ENCODE measurements at places on chromosomes 11 and 22.

- no peak for DNase-seq
These were observed 262.6 kb downstream of the BUD13 start for GRCh38 chr11:116510166-116510565.

DNA sequence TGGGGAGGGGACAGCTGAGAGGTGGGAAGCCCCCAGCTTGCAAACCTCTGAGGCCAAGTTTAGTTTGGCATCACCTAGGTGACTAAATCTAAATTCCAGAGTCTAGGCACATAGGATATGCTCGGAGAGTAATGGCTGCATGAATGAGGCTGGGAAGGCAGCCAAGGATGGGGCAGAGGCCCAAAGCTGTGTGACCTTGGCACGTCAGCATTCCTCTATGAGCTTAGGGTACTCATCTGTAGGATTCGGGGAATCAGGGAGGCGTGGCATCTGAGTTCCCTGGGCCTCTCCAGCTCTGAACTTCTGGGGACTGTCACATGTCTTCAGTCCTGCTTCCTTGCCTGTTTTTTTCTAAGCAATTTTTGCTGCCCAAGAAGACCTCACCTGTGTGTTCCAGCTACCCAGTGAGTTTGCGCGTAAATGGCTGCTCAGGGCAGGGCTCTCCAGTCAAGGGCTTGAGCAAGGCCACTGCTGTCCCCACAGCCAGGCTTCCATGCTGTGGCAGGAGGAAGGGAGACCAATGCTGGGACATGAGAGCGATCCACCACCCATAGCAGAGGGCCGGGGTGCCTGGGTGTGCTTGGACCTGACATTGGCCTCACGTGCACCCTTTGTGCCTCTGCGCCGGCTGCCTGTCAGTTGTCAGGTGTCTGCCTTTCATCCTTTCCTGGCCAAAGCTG lies 13.9 kb downstream of the DAGLA start:
- DNase-seq = peak; percentile 64

GRCh38 chr11:20617346-20618005 lies 18.1 kb downstream of the SLC6A5 start:
- no peak for DNase-seq

GRCh38 chr11:44817207-44817949 lies 90.6 kb downstream of the TSPAN18 start:
- no peak for DNase-seq

- no peak for DNase-seq
These were observed 18.3 kb downstream of the DNAL4 start for GRCh38 chr22:38775656-38776055.

- DNase-seq = no peak
These were observed 15.3 kb downstream of the TAB1 start for GRCh38 chr22:39414886-39415285.

GRCh38 chr22:44245438-44245837 lies 64.7 kb downstream of the PARVG start:
- DNase-seq = no peak

DNA sequence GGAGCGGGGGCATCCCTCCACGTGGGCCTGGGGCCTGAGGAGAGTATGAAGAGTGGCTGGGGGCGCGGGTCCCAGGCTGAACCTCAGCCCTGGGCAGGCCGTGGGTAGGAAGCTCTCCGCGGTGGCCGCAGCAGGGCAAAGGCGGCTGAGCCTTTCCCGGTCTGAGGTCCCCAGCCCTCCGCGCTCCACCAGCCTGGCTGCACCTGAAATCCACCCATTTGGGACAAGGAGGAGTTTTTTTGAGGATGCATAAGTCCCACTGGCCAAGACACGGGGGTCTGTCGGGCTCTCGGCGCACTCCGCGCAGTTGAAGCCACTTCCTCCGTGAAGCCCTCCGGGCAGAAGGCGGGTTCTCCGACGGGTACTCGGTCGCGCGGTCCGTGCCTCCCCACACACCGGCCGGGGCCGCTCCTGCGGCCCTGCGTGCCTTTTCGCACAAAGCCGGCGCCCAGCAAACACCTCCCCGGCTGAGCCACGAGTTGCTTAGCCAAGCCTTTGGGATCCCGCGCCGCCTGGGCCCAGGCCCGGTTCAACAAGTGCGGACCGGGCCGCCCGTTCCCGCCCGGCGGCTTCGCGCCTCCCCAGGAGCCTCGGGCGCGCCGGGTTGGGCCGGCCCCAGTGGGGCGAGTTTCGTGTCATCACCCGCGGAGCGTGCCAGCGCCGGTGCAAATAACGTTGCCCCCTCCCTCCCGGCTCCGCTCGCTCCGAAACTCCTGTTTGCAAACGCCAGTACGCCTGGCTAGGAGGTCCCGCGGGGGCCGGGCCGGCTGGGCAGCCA lies 666 bp upstream of the OVOL1 start:
- DNase-seq = no peak

- peak; percentile 34 for DNase-seq
These were observed 176.7 kb upstream of the NCAM1 start for GRCh38 chr11:112784323-112785073.

- DNase-seq = no peak
These were observed 60.7 kb upstream of the CREB3L1 start for GRCh38 chr11:46216765-46217089.

- DNase-seq = no peak
These were observed 562 bp downstream of the FOLR3 start for GRCh38 chr11:72135891-72136683.

- no peak for DNase-seq
These were observed 1.2 kb upstream of the DRG1 start for GRCh38 chr22:31398231-31398630.

DNA sequence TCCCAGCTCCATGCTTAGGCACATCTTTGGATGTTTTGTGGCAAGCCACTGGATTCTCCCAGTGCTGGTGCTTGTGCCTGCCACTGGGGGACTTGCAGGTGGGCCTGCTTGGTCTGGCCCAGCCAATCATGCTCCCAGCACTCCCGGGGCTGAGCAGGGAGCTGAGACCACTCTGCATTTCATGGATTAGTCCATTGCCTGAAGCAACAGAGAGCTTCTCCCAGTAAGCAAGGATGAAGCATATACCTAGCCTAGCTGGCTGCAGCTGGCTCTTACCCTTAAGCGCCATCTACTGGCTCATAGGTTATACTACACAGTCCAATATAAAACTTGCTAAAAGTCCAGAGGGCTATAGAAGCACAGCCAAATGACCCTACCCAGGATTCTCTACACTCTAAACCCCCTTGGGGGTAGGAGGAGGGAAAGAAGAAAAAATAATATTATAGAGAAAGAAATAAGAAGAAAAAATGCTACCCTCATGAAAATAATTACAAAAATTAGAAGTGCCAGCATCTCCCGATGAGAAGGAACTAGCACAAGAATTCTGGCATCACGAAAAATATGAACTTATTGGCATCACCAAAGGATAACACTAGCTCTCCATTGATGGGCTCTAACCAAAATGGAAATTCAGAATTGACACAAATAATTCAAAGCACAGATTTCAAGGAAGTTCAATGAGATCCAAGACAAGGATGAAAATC lies 275.3 kb downstream of the C11orf87 start:
- DNase-seq = peak; percentile 5

DNA sequence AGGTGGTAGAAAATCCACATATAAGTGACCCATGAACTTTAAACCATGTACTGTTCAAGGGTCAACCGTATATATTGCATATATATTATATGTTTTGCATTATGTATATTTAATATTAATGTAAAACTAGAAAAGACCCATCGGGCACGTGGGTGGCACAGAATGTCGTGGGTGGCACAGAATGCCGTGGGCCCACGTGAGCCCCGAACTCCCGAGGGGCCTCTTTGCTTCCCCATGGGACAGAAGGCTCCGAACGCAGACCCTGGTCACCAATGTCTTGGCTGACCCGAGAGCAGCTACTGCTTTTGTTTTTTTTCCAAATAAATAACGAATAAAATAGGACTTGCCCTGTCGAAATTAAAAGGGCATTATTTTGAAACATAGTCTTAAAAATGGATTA lies 415.4 kb downstream of the BRD1 start:
- DNase-seq = no peak

GRCh38 chr11:17153757-17154156 lies 54.0 kb downstream of the PIK3C2A start:
- DNase-seq = no peak

GRCh38 chr11:68430801-68431200 lies 29.8 kb upstream of the PPP6R3 start:
- DNase-seq = no peak

DNA sequence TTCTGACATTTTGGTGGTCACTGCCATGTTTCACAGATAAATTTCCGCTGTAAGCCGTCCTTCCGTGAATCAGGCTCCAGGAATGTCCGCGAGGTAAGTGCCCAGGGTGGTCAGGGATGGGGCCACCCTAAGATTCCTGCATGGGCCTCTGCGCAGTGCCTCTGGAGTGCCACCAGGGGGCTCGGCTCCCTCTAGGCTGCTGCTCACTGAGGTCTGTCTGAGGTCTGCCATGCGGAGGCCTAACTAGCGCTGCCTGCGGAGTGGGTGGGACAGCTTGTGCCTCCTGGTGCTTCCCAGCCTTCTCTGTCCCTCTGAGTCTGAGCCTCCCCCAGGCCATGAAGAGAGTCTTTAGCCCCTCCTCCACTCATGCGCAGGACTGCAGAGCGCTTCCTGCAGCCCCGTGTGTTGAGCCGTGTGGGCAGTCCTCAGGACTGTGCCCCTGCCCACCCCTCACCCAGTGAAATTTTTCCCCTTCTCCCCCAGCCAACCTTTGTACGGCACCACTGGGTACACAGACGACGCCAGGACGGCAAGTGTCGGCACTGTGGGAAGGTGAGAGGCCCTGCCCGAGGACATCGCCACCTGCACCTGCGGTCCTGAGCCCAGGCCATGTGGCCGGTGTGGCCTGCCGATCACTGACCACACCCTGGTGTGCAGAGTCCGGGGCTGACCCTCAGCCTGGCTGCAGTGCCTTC lies 11.9 kb upstream of the MDK start:
- DNase-seq = no peak

DNA sequence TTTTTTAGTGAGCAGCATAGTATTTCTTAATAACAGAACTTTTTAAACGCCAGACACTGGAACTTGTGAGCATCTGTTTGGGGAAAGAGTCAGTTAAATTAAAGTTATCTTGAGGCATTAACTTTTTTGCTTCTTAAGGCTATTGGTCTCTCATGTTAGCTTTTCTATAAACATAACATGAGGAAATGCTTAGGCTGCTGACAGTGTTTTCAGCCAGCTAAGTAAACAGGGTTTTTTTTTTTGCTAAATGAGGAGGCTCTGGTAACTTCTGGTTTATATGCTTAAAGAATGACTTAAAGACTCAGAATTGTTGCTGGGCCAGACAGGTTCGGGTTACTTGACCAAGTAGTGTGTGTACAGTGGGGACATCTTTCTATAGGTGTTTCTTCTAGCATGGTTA lies 95.8 kb upstream of the ALKBH3 start:
- no peak for DNase-seq

GRCh38 chr11:9148035-9148434 lies 56.6 kb upstream of the SCUBE2 start:
- no peak for DNase-seq

GRCh38 chr11:57979532-57980079 lies 44.1 kb upstream of the OR9Q1 start:
- peak; percentile 7 for DNase-seq

GRCh38 chr22:29030016-29030617 lies 31.5 kb downstream of the C22orf31 start:
- DNase-seq = no peak

- DNase-seq = no peak
These were observed 44.0 kb downstream of the KCNJ4 start for GRCh38 chr22:38411016-38411415.

DNA sequence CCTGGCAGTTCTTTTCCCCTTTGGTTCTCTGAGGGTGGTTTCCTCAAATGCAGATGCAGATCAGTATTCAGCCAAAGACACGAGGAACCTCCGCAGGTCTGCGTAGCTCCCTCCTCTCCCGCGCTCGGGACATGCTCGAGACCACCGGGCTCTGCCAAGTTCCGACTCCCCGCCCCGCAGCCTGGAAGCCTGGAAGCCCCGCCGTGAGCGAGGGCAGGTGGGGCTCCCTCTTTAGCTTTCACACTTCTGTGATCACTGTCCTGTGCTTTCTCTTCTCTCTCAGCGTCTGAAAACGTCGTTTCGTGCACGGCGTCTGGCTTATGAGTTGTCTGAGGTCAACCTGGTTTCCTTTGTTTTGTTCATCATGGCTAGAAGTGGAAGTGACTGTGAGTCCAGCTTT lies 26.6 kb downstream of the ZBED4 start:
- no peak for DNase-seq

GRCh38 chr11:103585401-103585800 lies 451.0 kb upstream of the DDI1 start:
- no peak for DNase-seq

DNA sequence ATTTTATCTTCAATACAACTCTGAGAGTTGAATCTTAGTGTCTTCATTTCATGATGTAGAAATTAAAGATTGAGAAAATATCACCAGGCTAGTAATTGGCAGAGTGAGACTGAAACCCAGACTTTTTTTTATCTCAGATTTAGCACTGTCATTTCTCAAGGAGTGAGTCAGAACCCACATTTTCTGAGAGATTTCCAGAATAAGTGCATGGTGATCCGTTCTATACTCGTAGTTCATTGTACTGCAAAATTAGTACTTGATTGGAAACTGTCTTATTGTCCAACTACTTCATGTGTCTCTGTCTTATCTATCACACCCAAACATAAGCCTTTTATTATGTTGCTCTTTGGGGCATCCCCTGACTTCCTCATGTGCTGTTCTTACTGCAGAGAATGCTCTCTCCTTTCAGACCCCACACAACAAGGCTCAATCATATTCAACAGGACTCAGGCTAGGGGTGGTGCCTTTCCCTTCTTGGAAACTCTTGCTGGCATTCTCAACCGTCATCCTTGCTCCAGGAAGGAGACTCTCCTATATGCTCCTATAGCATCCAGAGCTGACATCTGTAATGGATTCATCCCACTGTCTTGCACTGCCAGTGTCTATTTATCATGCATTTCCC lies 76.7 kb upstream of the BLID start:
- DNase-seq = no peak

- no peak for DNase-seq
These were observed 53.7 kb downstream of the DSCAML1 start for GRCh38 chr11:117743121-117743815.

GRCh38 chr11:78961937-78962701 lies 387.5 kb upstream of the NARS2 start:
- no peak for DNase-seq

GRCh38 chr11:108632041-108632704 lies 32.7 kb upstream of the DDX10 start:
- DNase-seq = no peak

DNA sequence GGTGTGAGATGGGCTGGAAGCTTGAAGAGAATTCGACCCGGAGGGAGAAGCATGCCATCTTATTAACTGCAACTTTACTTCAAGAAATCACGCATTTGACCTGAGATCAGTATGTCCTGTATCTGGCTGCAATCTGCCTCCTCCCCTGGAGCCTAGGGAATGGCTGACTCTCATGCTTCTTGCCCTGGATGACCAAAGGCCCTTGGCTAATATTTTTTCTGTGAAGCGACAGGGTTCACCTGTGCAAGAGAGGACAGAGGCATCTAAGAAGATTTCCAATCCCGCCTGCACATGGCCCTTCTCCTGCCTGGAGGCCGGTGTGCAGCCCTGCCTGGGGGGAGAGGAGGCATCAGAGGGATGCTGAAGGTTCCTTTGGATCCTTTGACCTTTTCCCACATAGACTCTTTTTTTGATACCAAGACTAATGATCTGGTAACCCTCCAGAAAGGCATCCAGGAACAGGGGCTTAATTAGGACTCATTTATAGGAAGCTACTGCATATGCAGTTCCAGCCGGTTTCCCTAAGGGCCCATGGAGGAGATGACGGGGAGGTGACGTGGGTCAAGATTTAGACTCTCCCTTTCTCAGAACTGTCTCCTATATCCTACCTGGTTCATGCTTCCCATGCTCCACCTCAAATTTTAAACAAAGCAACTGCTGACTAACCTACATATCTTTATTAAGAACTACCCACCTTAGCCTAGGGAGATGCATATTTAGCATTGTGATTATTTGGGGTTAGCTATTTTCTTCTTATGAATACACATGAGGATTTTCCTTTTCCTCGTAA lies 50.8 kb downstream of the NTM start:
- DNase-seq = no peak
